ENCODE measurements at places on chromosomes 6 and 20.

GRCh38 chr6:125444006-125444923, 142.5 kb upstream of the HDDC2 start:
- DNase-seq = no peak

DNA sequence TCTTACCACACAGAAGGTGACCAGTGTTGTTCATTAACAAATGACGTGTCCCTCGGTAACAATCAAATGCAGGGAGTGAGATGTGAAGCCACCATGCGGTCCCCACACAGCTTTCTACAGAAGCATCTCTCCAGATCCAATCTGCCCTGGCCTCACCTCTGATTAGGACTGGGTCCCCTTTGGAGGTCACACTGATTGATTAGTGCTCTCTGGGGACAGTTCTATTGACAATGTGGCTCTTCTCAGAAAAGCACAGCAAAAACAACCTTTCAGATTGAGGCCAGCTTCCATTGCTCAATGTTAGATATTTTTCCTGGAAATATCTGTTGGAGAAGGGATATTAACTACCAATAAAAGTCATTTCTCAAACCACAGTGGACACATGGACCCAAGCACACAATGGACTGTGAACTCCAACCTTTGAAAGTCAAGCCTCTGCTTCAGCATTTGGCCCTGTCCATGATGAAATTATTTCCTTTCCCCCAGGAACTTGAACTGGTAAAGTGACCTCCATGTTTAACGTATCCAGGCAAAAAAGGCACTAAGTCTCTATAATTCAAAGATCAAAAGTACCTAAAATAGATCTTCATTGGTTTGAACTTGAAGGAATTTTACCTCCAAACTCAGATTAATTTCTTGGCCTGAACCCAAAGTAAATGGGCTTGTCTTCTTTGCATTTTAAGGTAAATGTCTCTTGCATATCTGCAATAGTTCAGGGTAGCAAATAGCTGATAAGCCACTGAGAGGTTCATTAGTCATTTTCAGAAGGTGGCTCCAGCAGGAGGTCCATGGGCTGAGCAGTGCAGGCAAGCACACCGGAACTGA, 118.5 kb downstream of the FOXA2 start:
- DNase-seq = no peak

- DNase-seq = no peak
These were observed 14.7 kb downstream of the UBE2V1 start for GRCh38 chr20:50098259-50098658.

DNA sequence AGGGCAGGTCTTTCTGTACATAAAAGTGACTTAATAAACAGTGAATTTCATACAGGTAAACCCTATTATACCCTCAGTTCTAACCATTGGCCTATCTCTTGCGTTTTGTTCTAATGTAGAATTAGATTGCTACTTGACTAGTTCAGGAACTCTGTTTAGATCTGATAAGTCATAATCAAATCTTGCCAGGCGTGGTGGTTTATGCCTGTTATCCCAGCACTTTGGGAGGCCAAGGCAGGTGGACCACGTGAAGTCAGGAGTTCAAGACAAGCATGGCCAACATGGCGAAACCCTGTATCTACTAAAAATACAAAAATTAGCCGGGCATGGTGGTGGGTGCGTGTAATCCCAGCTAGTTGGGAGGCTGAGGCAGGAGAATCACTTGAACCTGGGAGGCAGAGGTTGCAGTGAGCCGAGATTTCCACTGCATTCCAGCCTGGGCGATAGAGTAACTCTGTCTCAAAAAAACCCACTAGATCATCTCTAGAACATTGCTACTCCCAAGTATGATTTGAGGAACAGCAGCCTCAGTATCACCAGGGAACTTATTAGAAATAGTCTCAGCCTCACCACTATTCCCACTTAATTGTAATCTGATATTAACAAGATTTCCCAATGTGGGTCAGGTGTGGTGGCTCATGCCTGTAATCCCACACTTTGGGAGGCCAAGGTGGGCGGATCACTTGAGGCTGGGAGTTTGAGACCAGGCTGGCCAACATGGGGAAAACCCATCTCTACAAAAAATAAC, 12.2 kb downstream of the GTPBP2 start:
- no peak for DNase-seq

DNA sequence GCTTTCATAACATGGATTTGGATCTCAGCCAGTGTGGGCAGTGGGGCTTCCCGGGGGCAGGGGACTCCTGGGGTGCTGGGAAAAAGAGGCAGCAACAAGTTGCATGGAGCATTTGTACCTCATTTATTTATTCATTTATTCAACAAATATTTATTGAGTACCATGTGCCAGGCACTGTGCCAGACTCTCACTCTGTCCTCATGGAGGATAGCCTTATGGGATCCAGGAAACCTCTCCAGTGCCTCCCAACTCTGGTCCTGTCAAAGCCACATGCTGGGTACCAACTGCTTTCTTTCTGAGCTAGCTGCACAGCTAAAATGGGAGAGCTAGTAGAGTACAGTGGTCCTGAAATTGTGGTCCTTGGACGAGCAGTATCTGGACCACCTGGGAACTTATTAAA, 87.8 kb upstream of the EPB41L1 start:
- DNase-seq = no peak

Data from activated naive CD8-positive, alpha-beta T cell treated with anti-CD3 and anti-CD28 coated beads, Interleukin-2, amount 50 U/mL, for 16 hours (primary cell).